Stimulated activated CD4-positive, alpha-beta T cell treated with anti-CD3 and anti-CD28 coated beads, Interleukin-2, amount 100 ng/mL, for 48 hours (primary cell): ENCODE measurements at places on chromosomes 3 and 15.

DNA sequence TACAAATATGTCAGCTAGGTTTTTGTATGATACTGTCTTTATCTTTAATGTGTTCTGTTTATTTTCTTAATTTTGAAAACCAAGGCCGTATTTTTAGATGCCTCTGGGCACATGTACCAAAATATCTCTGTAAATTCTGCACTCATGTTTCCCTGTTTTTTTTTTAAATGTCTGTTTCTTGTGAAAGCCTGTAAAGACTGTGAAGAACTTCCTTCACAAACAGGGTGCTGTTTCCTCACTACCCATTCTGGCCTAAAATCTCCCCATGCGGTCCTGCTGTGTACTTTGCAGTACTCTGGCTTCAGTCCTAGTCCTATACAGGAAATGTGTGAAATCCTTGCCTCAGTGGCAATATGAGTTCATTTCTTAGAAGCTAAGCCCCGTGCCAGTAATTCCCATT, 133.4 kb upstream of the ZBTB20 start:
- no peak for DNase-seq

- DNase-seq, result no peak
Observed at GRCh38 chr3:50585919-50586762, 16.8 kb downstream of the HEMK1 start.

DNA sequence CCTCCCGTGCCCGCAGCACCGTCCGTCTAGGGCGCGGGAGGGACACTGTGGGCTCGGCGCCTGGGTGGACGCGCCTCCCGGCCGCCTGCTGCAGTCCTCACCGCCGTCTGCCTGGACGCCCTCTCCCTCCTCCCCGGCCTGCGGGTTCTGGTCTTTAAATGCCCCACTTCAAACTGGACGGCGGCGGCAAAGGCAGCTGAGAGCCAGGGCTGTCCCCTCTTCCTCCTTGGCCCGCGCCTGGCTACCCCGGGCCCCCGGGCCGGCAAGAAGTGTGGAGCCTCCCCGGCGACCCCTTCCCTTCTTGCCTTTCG, 426 bp downstream of the CBLB start:
- DNase-seq, result no peak

GRCh38 chr3:120274739-120275167, 10.3 kb downstream of the GPR156 start:
- no peak for DNase-seq

- DNase-seq, result no peak
Observed at GRCh38 chr3:34411596-34411995, 613.2 kb downstream of the PDCD6IP start.

GRCh38 chr3:56780936-56781335, 20.8 kb downstream of the ARHGEF3 start:
- no peak for DNase-seq

GRCh38 chr3:34405159-34405558, 606.7 kb downstream of the PDCD6IP start:
- DNase-seq, result no peak

- DNase-seq, result no peak
Observed at GRCh38 chr3:194780706-194781105, 95.0 kb downstream of the FAM43A start.

- no peak for DNase-seq
Observed at GRCh38 chr3:126147932-126148683, 32.3 kb downstream of the ALDH1L1 start.

DNA sequence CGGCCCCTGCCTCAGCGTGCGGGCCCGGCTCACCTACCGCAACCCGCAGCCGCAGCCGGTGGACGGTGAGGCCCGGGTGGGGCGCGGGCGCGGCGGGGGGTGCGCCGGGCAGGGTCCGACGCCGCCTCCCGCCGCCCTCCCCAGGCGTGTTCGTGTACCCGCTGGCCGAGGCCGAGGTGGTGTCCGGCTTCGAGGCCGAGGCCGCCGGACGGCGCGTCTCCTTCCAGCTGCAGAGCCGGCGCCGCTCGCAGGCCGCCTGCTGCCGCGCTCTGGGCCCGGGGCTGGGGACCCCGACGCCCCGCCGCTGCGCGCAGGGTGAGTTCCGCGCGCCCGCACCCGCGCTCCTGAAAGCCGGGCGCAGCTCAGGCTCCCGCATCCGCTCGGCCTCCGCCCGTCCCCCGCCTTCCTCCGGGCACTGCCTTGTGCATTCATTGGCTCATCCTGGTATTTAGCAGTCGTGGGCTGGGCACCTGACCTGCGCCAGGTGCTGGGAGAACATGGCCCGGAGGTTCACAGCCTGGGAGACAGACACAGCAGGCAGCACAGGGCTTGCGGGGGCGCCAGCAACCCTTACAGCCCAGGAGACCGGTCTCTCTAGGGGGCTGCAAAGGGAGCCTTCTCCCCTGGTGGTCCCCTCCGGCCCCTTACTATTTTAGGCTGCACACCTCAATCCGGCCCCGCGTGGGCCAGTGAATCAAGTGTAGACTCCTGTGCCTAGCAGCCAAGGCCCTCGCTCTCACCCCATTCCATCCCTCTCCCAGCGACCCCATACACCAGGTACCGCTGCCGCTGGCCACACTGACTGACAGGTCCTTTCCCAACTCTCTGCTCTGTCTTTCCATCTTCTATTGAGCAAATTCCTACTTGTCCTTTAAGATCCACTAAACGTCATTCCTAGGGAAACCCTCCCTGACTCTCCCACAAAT, 1.5 kb downstream of the VWA5B2 start:
- no peak for DNase-seq

DNA sequence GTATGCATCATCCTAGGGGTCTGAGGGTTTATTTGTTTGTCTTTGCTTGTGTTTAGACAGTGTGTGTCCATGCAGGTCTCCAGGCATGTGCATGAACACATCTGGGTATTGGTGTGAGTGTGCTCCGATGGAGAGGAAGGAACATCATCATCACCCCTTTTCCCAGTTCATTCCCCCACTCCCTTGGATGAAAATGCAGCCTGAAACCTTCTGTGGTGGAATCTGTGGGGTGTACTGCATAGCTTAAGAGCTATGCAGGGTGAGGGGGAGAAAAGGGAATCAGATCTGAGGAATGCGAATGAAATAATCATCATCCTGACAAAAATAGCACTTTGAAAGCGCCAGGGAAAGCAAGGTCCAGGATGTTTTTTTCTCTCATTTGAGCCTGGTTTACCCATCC, 520.1 kb downstream of the NTRK3 start:
- DNase-seq, result no peak

DNA sequence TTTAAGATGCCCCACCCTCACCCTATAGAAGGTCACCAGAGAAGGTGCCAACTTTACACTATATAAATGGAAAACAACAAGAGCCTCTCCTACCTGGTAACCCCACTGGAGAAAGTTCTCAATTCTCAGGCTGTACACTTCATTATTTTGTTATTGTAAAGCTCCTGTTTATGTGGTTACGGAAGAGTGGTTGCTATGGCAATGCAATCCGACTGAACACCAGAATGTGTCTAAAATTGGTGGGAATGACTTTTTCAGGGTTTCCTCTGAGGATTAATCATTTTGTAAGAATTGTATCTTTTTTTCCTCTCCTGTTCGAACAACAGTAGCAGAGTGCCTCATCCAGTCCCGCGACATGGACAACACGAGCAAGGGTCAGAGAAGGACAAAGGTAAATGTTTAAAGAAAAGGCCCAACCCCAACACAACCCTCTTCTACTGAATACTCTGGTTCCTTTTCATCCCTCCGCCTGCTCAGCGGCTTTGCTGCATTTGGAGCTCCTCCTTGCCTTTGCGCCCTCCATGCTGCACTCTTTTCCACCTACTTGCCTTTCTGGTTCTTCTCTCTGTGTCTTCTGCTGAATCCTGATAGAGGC, 45.3 kb downstream of the DGKG start:
- no peak for DNase-seq

DNA sequence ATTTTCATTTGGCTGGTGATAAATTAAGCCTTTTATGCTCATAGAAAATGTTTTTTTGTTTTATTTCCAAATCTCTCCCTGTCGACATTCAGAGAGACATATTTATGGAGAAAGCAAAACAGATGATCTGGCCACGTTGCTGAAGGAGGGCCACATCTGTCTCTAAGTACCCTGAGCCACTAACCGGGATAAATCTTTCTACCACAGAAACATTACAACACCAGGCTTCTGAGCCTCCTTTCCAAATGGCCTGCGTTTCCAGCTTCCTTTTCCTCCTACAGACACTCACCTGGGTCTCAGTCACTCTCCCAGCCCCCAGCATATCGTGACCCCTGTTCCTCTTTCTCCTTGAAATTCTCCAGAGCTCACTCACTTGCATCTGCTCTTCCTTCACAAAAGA, 161.0 kb downstream of the ARRDC4 start:
- no peak for DNase-seq

- no peak for DNase-seq
Observed at GRCh38 chr15:29692527-29692926, 129.7 kb downstream of the TJP1 start.

- no peak for DNase-seq
Observed at GRCh38 chr3:179021119-179021903, 50.3 kb downstream of the ZMAT3 start.

- DNase-seq, result no peak
Observed at GRCh38 chr3:55802816-55803215, 315.7 kb upstream of the WNT5A start.
